ENCODE measurements at places on chromosomes 2 and 18.

- peak; percentile 64 for DNase-seq
Measured at GRCh38 chr2:219002395-219003266, 9.4 kb upstream of the CRYBA2 start.

DNA sequence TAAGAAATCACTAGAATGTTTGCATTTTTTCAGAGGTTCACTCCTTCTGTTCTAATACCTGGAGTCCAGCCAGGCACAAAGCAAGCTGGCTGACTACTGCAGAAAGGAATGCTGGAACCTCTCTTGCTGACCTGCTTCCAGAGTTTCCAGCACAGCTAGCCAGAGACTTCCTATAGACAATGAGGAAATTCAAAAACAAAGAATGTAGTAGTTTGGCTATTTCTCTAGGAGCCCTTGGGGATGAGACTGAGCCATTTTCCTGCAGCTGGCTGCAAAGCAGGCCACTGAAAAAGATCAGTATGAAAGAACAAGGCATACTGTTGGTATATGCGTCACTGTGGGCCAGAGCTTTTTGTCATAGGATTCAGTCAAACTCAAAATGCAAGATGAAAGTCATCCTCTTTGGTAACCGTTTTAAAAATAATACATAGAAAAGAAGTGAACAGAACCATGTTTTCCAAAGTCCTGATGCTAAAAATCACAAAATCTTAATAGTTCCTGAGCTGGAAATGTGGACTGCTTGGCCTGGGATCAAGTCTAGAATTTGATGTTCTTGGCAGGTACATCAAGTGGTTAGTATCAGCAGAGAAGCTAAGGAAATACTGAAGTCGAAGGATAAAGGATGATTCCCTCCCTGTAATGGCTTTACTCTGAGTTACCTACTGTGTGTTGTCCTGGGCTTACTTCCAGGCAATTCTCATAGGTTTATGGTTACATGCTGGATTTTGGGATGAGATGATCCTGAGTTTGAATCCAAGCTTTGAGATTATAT, 9.0 kb upstream of the DSEL start:
- DNase-seq = no peak

GRCh38 chr2:187296869-187297268, 151.2 kb downstream of the CALCRL start:
- no peak for DNase-seq

GRCh38 chr2:232492963-232493700, 5.5 kb upstream of the ECEL1 start:
- no peak for DNase-seq

DNA sequence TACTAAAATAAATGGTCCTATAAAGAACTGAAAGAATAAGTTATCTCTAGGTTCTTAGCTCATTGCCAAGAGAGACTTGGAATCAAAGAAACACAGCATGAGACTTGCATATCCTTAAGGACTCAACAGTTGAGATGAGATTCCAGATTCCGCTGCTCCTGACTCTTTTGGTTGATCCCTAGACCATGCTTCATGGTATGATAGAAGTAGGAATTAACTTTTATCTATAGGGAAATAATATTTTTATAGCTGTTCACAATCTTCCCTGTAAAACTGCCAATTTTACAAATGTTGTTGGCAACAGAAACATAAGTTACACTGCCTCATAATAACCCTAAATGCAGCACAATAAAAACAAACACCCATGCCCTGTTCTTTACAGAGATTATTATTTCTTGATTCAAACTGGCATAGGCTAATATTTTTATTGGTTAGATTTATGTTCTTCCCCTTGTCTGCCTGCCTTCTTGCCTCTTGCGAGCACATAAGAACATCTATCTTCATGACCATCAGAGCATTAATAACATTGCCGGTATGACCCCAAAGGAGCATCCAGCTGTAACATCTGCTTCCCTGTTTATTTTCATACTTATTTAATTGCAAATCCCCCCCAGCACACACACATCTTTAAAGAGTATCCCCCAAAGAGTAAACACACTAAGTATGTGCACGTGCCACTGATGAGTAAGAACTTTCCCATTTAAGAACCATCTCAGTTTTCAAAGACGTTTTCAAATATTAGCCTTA, 735.7 kb upstream of the SLC8A1 start:
- no peak for DNase-seq

DNA sequence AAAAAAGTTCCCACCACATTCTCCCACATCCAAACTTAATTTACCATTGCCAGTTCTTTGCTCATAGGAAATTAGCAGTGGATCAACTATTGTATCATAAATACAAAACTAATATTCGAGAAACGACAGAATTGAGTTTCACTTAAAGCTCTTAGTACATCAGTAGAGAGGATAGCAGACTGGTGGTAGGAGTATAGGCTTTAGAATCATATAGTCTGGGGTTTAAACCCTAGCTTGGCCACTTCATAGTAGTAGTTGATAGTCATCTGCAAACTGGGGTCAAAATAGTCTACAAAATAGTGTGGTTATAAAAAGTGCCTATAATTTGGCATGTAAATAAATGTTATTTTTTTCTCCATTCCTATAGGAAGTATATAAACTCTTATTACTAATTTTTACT, 30.9 kb downstream of the PIK3C3 start:
- no peak for DNase-seq

GRCh38 chr2:180604077-180604476, 376.3 kb upstream of the UBE2E3 start:
- no peak for DNase-seq

DNA sequence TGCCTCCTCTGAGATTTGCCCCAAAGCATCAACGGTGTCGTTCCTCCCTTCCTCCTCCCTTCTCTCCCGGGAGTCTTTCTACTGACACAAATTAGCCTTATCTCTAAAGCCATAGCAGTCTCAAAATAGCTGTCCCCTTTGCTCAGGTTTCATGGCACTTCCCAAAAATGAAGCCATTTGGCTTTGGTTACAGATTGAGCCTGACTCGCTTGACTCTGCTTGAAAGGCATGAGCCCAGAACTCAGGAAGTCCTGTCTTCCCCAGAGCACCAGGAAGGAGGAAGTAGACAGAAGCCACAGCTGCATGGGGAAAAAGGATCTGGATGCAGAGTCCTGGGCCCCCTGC, 234.4 kb upstream of the RGPD4 start:
- DNase-seq = no peak
